ENCODE measurements at places on chromosomes 12 and 14.

- DNase-seq: peak; percentile 46
Observed at GRCh38 chr12:123916729-123917128, 55.9 kb downstream of the CCDC92 start.

DNA sequence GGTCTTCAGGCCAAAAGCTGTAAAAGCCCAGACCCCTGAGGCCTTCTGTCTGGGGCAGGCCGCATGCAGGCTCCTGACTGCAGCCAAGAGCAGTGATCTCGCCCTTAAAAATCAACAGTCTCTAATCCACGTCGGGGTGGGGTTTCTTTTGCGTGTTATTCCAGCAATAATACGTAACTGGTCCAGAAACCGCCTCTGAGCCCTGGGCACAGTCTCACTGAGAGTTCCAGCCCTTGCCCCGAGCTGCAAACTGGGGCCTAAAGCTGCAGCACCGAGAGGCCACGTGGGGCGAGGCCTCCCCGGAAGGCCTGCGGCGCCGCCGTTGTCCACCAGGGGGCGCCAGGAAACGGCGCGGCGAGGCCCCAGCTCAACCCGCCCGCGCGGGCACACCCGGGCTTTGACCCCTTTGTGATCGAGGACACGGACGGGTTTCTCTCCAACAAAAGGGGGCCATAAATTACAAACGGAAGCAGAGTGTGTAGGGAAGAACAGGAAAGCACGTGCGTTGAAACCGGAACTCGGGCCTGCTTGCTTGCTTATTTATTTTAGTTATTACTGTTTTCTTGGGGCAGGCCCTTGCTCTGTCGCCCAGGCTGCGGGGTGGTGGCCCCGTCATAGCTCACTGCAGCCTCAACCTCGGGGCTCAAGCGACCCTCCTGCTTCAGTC is 87.2 kb downstream of the NINJ2 start:
- peak; percentile 80 for DNase-seq

DNA sequence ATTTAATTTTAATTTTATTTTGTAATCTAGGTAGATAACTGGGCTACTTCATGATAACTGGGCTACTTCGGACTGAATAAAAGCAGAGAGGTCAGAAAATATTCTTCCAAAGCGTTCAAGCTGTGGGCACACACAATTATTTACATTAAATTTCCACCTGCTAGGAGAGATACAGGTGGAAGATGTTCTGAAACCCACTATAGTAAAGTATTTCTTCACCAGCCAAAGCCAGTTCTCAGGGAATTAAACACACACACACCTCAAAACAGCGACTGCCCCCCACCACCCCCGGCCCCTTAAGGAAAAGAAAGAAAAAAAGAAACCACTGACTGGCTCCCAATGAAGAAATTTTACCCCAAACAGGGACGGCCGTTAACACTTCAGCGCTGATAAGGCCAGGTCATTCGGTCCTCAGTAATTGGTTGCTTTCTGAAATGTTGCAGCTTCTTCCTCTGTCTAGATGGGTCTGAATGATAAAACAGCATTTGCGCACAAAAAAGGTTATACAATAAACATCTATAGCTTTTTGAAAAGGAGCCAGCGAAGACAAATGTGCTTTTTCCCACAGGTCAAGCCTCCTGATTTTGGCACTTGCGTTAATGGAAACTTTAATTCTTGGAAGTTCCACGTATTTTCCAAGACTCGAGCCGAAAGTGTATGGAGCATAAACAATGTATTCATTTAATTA is 771 bp upstream of the KCNJ8 start:
- DNase-seq: no peak

- no peak for DNase-seq
Observed at GRCh38 chr12:67315661-67316060, 46.5 kb downstream of the CAND1 start.

- DNase-seq: no peak
Observed at GRCh38 chr12:111454716-111455447, 49.2 kb downstream of the SH2B3 start.

DNA sequence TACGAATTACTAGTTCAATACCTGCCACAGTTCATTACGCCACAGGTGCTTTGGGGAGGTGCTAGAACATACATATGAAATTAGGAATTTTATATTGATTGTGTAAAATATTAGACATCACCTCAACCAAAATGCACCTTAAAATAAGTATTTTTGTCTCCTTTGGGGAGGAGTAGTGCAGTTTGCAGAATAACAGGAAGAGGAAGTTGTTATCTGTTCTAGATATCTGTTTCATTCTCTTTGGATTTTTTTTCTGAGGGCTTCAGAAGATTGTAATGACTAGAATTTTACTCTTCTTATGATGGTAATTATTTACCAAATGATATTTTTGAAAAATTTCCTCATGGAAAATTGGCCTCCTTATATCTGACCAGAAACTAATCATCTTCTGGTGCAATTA is 9.9 kb upstream of the GYS2 start:
- no peak for DNase-seq
